ENCODE measurements at places on chromosomes 2 and 18. TPM values are rescaled to one million over a fixed set of nuclear protein-coding genes. Genes with fewer than 3 reads are reported as not detected.

GRCh38 chr18:25898965-25899364, 191.4 kb downstream of the SS18 start:
- no peaks in the 10 kb centered on the region for H3K4me1 ChIP-seq
- H3K27me3 ChIP-seq, result peaks cover 2% of the 10 kb centered on the region
- H3K4me3 ChIP-seq, result no peak overlapping the region
- H3K36me3 ChIP-seq, result no peaks in the 10 kb centered on the region
- no peak overlapping the region for H3K27ac ChIP-seq

- H3K36me3 ChIP-seq, result no peaks in the 10 kb centered on the region
- no peak overlapping the region for H3K4me3 ChIP-seq
- H3K27me3 ChIP-seq, result no peaks in the 10 kb centered on the region
- no peaks in the 10 kb centered on the region for H3K4me1 ChIP-seq
- H3K27ac ChIP-seq, result no peak overlapping the region
Measured at GRCh38 chr2:99878581-99879350, 263.6 kb downstream of the AFF3 start.

TIGD1 gene
- 22.1 TPM for total RNA-seq

- no peaks in the 10 kb centered on the region for H3K36me3 ChIP-seq
- H3K4me3 ChIP-seq, result no peak overlapping the region
- no peak for DNase-seq
- H3K4me1 ChIP-seq, result no peaks in the 10 kb centered on the region
Measured at GRCh38 chr2:57902578-57902977, 144.0 kb upstream of the VRK2 start.

CD207 gene
- not detected for total RNA-seq

DNA sequence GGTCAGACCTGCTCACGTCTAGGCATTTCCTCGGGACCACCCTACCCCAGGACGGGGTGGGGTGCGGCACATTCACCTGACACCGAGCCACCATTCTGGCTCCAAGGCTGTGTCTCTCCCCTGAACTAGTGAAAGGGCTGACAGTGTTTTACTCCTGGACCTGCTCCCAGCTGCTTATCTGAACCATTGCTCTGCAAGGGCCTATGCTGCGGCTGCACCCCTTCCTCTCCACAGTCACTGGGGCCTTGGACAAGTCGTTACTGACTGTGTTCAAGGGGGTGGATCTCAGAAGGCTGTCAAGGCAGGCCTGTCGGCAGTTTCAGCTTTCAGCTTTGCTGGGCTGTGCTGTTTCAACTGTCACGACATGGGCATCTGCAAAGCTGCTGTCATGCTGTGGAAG, 11.7 kb downstream of the CREG2 start:
- DNase-seq, result no peak
- no peak overlapping the region for H3K27ac ChIP-seq
- H3K36me3 ChIP-seq, result no peaks in the 10 kb centered on the region
- no peaks in the 10 kb centered on the region for H3K27me3 ChIP-seq

DNA sequence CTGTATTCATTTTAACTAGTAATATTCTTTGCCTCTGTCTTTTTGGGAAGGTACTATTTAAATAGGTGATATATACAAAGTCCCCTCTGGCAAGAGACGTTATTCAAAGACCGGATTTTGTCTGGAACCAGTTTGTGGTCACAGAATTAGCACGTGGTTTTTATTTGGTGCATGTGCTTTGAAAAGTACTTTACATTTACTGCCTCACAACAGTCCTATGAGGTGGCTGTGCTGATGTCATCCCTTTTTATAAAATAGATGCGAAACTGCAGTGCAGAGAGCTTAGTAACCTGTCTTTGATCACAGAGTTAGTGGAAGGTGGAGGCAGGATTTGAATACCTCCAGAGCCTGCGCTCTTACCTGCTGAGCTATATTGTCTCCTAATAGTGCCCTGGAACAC, 4.0 kb downstream of the LPIN1 start:
- H3K36me3 ChIP-seq, result no peaks in the 10 kb centered on the region
- no peaks in the 10 kb centered on the region for H3K27me3 ChIP-seq
- peak overlapping the region; percentile 65 for H3K27ac ChIP-seq
- no peak overlapping the region for H3K4me3 ChIP-seq
- peaks cover 81% of the 10 kb centered on the region for H3K4me1 ChIP-seq
- peak; percentile 89 for DNase-seq

PAX3 gene
- total RNA-seq, result not detected

CYP1B1 gene
- 0.14 TPM for total RNA-seq

- H3K27ac ChIP-seq, result no peak overlapping the region
- no peaks in the 10 kb centered on the region for H3K36me3 ChIP-seq
- H3K27me3 ChIP-seq, result no peaks in the 10 kb centered on the region
- H3K4me3 ChIP-seq, result no peak overlapping the region
- H3K4me1 ChIP-seq, result no peaks in the 10 kb centered on the region
Measured at GRCh38 chr2:28232295-28232694, 160.4 kb upstream of the FOSL2 start.

DNA sequence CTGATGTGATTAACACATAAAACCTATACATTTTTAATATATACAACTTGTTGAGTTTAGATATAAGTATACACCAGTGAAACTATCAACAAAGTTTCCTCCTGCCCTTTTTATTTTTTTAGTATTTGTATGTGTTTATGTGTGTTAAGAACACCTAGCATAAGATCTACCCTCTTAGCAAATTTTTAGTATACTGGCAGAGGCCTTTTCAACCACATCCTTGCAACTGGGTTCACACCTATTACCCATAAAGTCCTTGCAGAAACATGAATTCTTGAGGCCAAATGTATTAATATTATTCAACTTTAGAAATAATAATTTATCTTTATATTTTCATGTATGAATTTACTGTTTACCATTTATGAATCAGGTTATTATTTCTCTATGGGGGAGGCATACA, 119.7 kb upstream of the CRIM1 start:
- no peak for DNase-seq
- no peaks in the 10 kb centered on the region for H3K27me3 ChIP-seq
- no peaks in the 10 kb centered on the region for H3K36me3 ChIP-seq

VIL1 gene
- total RNA-seq, result 0.20 TPM

- H3K36me3 ChIP-seq, result no peaks in the 10 kb centered on the region
- no peak overlapping the region for H3K27ac ChIP-seq
- no peak overlapping the region for H3K4me3 ChIP-seq
- no peak for DNase-seq
- no peaks in the 10 kb centered on the region for H3K4me1 ChIP-seq
Measured at GRCh38 chr18:36017232-36017631, 44.8 kb downstream of the RMP24 start.

GRCh38 chr2:9230881-9231280, 24.3 kb downstream of the ASAP2 start:
- peaks cover 10% of the 10 kb centered on the region for H3K27me3 ChIP-seq
- H3K36me3 ChIP-seq, result no peaks in the 10 kb centered on the region
- no peak overlapping the region for H3K27ac ChIP-seq
- no peaks in the 10 kb centered on the region for H3K4me1 ChIP-seq
- no peak overlapping the region for H3K4me3 ChIP-seq
- DNase-seq, result no peak

DNA sequence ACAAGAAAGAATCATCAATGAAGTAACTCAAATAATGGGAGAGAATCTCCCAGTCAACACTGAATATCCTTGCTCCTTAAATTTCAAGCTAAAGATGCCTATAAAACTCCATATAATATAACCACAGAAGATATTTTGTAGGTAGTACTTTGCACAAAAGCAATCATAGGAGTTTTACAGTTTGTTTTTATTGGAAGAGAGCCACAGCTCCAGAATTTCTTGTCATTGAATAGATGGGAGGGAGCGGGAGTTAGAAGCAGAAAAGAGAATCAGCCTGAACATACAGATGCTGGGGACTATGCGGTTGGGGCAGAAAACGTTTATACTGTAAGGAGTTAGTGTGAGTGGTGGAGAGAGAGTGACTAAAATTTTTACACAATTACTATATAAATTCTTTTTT, 18.3 kb upstream of the SMAD4 start:
- H3K36me3 ChIP-seq, result no peaks in the 10 kb centered on the region
- no peak overlapping the region for H3K27ac ChIP-seq

- no peak overlapping the region for H3K4me3 ChIP-seq
- H3K36me3 ChIP-seq, result no peaks in the 10 kb centered on the region
- H3K4me1 ChIP-seq, result no peaks in the 10 kb centered on the region
- no peak for DNase-seq
- no peaks in the 10 kb centered on the region for H3K27me3 ChIP-seq
- no peak overlapping the region for H3K27ac ChIP-seq
Measured at GRCh38 chr2:100013892-100014677, 128.3 kb downstream of the AFF3 start.

- no peak overlapping the region for H3K27ac ChIP-seq
- no peak for DNase-seq
- no peaks in the 10 kb centered on the region for H3K4me1 ChIP-seq
Measured at GRCh38 chr2:129301431-129301913, 678.0 kb upstream of the RAB6C start.

- H3K27me3 ChIP-seq, result no peaks in the 10 kb centered on the region
- H3K36me3 ChIP-seq, result no peaks in the 10 kb centered on the region
- no peak overlapping the region for H3K4me3 ChIP-seq
- DNase-seq, result no peak
- H3K27ac ChIP-seq, result no peak overlapping the region
Measured at GRCh38 chr18:37378336-37379010, 187.1 kb downstream of the CELF4 start.

GRCh38 chr18:9658087-9658641, 43.8 kb upstream of the PPP4R1 start:
- no peak overlapping the region for H3K27ac ChIP-seq
- DNase-seq, result no peak
- no peaks in the 10 kb centered on the region for H3K36me3 ChIP-seq
- H3K27me3 ChIP-seq, result no peaks in the 10 kb centered on the region
- no peaks in the 10 kb centered on the region for H3K4me1 ChIP-seq

- no peak overlapping the region for H3K27ac ChIP-seq
- no peak overlapping the region for H3K4me3 ChIP-seq
- H3K27me3 ChIP-seq, result no peaks in the 10 kb centered on the region
- H3K36me3 ChIP-seq, result no peaks in the 10 kb centered on the region
Measured at GRCh38 chr2:36711741-36712314, 15.3 kb downstream of the VIT start.

DNA sequence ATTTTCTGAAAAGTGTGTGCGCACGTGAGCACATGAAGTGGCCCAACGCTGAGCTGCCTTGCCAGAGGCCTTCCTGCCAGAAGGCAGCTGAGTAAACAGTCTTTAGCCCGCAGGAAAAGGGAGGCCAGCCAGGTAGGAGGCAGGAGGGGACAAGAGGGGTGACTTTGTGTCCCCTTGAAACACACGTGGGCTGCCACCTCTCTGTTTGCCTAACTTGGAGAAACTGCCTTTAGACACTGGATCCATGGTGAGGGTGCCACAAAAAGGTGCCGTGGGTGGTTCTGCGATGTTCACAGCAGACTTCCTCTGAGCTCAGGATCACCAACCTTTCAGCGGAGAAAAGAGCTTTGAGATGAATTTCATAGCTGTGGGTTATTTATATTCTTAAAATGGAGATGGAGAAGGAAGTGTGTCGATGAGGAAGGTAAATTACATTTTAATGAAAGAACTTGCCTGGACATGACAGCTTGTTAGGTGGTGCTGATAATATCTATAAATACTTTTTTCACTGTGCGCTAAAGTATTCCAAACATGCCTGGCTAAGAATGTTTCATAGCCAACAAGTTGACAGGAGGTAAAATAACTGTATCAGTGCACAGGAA, 36.6 kb upstream of the ASB1 start:
- no peaks in the 10 kb centered on the region for H3K27me3 ChIP-seq
- H3K36me3 ChIP-seq, result no peaks in the 10 kb centered on the region
- H3K4me1 ChIP-seq, result peaks cover 5% of the 10 kb centered on the region
- H3K27ac ChIP-seq, result no peak overlapping the region

DNA sequence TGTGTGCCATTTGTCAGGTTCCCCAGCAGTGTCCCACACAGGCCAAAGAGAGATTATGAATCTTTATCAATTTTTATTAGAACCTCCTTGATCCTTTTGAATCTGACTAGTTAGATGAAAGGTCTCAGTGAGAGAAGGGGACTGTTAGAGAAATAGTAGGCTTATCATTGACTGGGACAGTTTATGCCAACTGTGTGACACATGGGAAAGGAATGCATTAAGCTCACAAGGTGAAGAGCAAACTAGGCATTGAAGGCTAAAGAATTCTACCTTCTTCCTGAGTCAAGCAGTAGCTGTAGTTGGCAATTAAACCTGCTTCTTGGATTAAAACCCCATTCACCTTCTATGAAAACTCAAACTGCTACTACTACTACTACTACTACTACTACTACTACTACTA, 389.6 kb upstream of the CDH19 start:
- no peaks in the 10 kb centered on the region for H3K27me3 ChIP-seq
- no peak overlapping the region for H3K4me3 ChIP-seq

ERMN gene
- total RNA-seq, result 17.3 TPM

GRCh38 chr2:173271135-173271534, 83.5 kb upstream of the CDCA7 start:
- no peak for DNase-seq
- no peaks in the 10 kb centered on the region for H3K27me3 ChIP-seq
- no peak overlapping the region for H3K27ac ChIP-seq
- no peak overlapping the region for H3K4me3 ChIP-seq
- no peaks in the 10 kb centered on the region for H3K36me3 ChIP-seq

DSG3 gene
- total RNA-seq, result not detected

All from CD4-positive, alpha-beta T cell (primary cell).